ENCODE measurements at places on chromosomes 11 and 22.

GRCh38 chr11:35193767-35194166 lies 54.8 kb downstream of the CD44 start:
- DNase-seq = no peak

GRCh38 chr11:14340721-14341120 lies 18.3 kb downstream of the RRAS2 start:
- DNase-seq = no peak

DNA sequence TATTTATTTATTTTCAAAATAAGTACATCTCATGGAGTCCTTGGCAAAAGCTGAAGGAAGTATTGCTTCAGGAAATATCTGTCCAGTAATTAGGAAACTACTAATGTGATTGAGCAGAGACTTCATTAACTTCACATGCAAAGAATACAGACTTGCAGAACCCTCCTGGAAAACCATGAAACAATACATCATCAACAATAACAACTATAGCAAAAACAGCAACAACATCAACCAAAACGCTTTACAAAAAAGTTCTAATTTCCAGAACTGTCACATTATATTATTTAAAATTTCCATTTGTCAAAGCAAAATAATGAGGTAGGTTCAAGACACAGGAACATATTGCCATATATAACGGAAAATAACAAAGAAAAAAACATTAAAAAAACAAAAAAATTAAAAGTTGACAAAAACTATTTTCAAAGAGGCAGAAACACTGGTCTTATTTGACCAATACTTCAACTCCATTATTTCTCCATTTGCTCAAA lies 79.8 kb upstream of the TOP3B start:
- no peak for DNase-seq

DNA sequence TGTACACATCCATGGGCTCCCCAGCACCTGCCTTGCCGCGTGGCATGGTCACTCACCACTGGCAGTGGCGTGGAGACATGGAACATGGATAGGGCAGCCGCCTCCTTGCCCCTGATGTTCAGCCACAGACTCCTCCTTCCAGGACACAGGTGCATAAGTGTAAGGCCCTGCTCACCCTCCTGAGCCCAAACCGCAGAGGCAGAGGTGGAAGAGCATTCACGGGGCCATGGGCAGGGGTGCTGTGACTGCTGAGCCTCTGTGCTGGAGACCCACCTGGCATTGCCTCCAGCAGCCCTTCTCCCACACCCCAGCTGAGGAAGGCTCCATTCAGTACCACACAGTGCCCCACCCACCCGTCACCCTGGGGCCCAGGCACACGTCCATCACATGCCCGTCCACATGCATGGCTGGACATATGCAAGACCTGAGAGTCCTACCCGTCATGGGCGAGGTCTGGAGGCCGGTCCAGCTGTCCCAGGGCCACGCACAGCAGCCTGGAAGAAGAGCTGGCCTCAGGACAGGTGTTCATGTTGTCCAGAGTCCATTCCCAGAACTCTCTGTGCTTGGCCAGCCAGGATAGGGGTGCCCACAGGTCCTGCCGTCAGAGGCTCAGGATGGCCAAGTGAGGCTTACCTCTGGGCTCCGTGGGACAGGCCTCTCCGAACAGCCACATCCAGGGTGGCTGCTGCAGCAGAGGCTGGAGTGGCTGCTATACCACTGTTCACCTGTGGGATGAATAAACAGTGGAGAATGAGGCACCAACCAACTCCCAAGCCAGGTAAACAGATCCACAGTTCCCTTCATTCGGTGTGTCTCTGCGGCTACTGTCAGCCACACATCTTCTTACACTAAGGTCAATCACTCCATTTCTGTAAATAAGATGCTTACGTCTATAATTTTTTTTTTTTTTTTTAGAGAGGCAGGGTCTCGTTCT lies 1.7 kb upstream of the TUBGCP6 start:
- DNase-seq = no peak

- DNase-seq = no peak
Observed at GRCh38 chr11:19187114-19187832, 14.5 kb downstream of the CSRP3 start.

GRCh38 chr22:49092716-49093115 lies 735.0 kb downstream of the BRD1 start:
- no peak for DNase-seq

- DNase-seq = no peak
Observed at GRCh38 chr11:70410276-70411205, 12.2 kb downstream of the CTTN start.

DNA sequence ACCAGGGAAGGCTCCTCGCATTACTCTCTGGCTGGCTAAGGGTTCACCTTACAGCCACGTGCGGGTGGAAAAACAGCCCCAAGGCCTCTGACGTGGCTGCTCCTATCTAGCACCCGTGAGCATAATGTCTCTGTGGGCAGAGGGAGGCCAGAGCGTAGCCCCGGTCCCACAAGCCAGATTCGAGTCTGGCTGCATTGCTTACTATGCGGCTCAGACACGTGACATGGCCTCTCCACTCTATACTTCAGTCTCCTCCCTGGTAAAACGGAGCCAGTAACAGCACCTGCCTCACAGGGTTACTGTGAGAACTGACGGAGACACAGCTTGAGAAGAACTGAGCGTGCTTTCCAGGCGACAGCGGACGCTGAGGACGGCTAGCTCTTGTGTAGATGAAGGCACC lies 105.8 kb upstream of the BID start:
- DNase-seq = no peak

GRCh38 chr11:122344215-122344614 lies 228.2 kb upstream of the BLID start:
- DNase-seq = no peak

Data from natural killer cell (primary cell).